ENCODE measurements at places on chromosomes 1 and 21. TPM values are rescaled to one million over a fixed set of nuclear protein-coding genes. Genes with fewer than 3 reads are reported as not detected.

GRCh38 chr1:46410156-46411009 lies 16.3 kb downstream of the FAAH start:
- H3K27ac ChIP-seq = no peak overlapping the region
- peak; percentile 74 for DNase-seq
- H3K36me3 ChIP-seq = no peaks in the 10 kb centered on the region
- H3K4me1 ChIP-seq = no peaks in the 10 kb centered on the region
- H3K4me3 ChIP-seq = no peak overlapping the region
- no peaks in the 10 kb centered on the region for H3K27me3 ChIP-seq

- no peak overlapping the region for H3K27ac ChIP-seq
- H3K4me3 ChIP-seq = no peak overlapping the region
- no peaks in the 10 kb centered on the region for H3K36me3 ChIP-seq
- DNase-seq = no peak
- H3K4me1 ChIP-seq = peaks cover 6% of the 10 kb centered on the region
Measured at GRCh38 chr1:61220536-61220935, 138.2 kb downstream of the NFIA start.

- no peak overlapping the region for H3K27ac ChIP-seq
- H3K4me1 ChIP-seq = no peaks in the 10 kb centered on the region
- no peaks in the 10 kb centered on the region for H3K36me3 ChIP-seq
- H3K27me3 ChIP-seq = no peaks in the 10 kb centered on the region
Measured at GRCh38 chr1:17458794-17459193, 19.3 kb upstream of the RCC2 start.

GRCh38 chr1:245663373-245663772 lies 508.6 kb downstream of the KIF26B start:
- no peaks in the 10 kb centered on the region for H3K4me1 ChIP-seq
- no peaks in the 10 kb centered on the region for H3K27me3 ChIP-seq
- H3K27ac ChIP-seq = no peak overlapping the region
- DNase-seq = no peak
- H3K36me3 ChIP-seq = no peaks in the 10 kb centered on the region

DNA sequence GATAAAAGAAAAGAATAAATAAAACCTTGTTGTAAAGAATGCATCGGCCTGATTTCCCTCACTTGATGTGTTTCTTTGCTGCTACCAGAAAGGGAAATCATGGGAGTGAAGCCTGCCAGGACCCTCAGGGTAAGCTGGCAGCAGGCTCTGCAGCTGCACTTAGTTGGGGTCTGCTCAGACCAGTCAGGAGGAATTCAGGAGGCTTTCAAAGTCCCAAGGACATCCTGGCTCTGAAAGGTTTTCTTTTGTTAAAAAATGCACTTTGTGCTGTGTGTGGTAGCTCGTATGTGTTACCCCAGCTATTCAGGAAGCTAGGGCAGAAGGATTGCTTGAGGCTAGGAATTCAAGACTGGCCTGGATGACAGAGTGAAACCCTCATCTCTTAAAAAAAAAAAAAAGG lies 254.8 kb downstream of the ZNF648 start:
- H3K4me1 ChIP-seq = no peaks in the 10 kb centered on the region
- no peak overlapping the region for H3K4me3 ChIP-seq
- no peaks in the 10 kb centered on the region for H3K27me3 ChIP-seq
- DNase-seq = no peak

GRCh38 chr1:156893048-156893953 lies at the start of gene PEAR1:
PEAR1 (plus strand) TSS chr1:156893718; CDS start chr1:156903927, 10,209 bp downstream.
- H3K36me3 ChIP-seq = no peaks in the 10 kb centered on the region
- no peak within 1 kb of the TSS for H3K4me3 ChIP-seq
- DNase-seq = no peak
- H3K27ac ChIP-seq = no peak within 1 kb of the TSS
- no peaks in the 10 kb centered on the region for H3K27me3 ChIP-seq
- no peaks in the 10 kb centered on the region for H3K4me1 ChIP-seq

- no peak for DNase-seq
- H3K36me3 ChIP-seq = peaks cover 7% of the 10 kb centered on the region
- no peaks in the 10 kb centered on the region for H3K27me3 ChIP-seq
- no peaks in the 10 kb centered on the region for H3K4me1 ChIP-seq
Measured at GRCh38 chr1:46370214-46370633, 23.9 kb upstream of the FAAH start.

The ELF3 gene
- total RNA-seq = 0.68 TPM

The LAMC2 gene
- 0.91 TPM for total RNA-seq

The GJA5 gene
- total RNA-seq = 59.1 TPM

The FRRS1 gene
- total RNA-seq = 9.2 TPM

The CYP4X1 gene
- total RNA-seq = 16.3 TPM

The HP1BP3 gene
- 247 TPM for total RNA-seq

The SOX13 gene
- 52.8 TPM for total RNA-seq

The WDR26 gene
- 94.7 TPM for total RNA-seq
